Brain microvascular endothelial cell (primary cell): ENCODE measurements at places on chromosomes 3 and 15.

GRCh38 chr3:194348354-194348753 is 2.8 kb downstream of the CPN2 start:
- no peak for DNase-seq

- DNase-seq, result peak; percentile 75
Observed at GRCh38 chr3:12308517-12308916, 19.6 kb downstream of the PPARG start.

DNA sequence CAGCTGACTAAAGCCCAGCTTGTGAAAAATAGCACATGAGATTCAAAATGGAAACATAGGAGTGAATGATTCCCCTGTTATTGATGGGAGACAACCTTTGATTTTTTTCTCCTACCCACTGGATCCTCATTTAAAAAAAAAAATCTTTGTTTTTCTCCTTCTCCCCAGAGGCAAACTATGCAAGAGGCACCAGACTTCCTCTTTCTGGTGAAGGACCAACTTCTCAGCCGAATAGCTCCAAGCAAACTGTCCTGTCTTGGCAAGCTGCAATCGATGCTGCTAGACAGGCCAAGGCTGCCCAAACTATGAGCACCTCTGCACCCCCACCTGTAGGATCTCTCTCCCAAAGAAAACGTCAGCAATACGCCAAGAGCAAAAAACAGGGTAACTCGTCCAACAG is 2.6 kb downstream of the CACNA1D start:
- no peak for DNase-seq

GRCh38 chr3:151400341-151400740 is 15.8 kb upstream of the P2RY12 start:
- DNase-seq, result no peak

DNA sequence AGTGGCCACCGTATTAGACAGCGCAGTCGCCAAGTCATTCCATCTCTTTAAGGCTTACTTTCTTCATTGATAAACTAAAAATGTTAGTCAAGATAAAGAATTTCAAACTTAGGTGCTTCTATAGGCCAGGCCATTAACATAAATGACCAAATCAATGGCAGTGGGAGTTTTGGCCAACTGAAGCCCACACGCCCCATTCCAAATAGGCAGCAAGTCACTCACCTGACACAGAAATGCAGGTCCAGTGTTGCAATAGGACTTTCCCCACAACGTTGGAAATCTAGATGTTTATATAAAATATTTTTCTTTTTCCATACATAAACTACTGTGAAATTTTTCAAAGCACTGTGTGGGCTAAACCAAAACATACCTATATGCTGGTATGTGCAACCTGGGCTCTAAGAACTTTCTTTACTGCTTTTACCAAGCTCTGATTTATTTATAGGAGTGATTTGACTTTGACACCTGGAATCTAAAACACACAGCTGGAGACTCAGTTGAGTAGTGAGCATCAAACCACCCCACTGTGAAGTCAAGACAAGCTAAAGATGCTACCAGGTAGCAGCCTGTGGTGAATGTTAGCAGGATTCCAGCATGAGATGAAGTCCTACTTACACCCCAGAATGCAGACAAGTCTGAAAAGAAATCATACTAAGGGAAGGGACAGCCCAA is 15.1 kb downstream of the GOLIM4 start:
- no peak for DNase-seq

DNA sequence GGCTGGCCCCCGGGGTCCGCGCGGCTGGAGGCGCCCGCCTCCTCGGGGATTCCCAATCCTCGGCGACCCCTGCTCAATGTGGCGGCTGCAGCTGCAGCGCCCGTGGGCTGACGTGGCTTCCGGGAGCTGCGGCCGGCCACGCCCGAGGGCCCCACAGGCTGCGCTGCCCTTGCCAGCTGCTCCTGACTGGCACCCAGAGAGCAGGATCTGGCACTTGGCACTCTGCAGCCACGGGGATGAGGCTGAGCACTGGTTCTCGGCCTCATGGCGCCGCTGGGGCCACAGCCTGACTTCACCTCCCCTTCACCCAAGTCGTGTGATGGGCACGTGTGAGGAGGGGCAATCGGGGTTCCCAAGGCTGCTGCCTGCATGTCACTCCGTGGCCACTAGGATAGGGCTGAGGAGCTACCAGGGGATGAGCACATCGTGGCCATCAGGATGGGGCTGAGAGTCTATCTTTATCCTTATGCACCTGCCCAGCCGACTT is 267.8 kb upstream of the FRG2C start:
- no peak for DNase-seq
